Right renal pelvis (tissue), 4 donors: ENCODE measurements at places on chromosomes 5 and 9.

GRCh38 chr9:135240871-135241311 lies 153.4 kb downstream of the OLFM1 start:
- DNase-seq = no peak

DNA sequence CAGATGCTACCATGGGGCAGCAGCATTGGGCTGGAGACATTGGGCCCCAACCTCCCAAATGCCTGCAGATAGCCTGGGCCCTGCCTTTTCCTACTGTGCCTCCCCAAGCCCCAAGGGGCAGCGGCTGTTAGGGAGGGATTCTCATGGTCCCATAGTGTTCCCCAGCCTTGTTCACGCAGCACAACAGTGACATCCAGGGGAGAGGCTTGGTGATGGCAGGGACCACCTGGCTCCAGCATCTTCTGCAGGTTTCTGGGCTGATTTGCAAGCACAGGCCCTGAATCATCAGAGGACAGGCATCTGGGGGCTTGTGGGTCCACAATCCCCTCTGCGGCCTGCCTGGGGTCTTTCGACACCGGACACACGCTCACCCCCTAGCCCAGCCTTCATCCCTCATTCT lies 354.6 kb downstream of the SLIT3 start:
- no peak for DNase-seq

DNA sequence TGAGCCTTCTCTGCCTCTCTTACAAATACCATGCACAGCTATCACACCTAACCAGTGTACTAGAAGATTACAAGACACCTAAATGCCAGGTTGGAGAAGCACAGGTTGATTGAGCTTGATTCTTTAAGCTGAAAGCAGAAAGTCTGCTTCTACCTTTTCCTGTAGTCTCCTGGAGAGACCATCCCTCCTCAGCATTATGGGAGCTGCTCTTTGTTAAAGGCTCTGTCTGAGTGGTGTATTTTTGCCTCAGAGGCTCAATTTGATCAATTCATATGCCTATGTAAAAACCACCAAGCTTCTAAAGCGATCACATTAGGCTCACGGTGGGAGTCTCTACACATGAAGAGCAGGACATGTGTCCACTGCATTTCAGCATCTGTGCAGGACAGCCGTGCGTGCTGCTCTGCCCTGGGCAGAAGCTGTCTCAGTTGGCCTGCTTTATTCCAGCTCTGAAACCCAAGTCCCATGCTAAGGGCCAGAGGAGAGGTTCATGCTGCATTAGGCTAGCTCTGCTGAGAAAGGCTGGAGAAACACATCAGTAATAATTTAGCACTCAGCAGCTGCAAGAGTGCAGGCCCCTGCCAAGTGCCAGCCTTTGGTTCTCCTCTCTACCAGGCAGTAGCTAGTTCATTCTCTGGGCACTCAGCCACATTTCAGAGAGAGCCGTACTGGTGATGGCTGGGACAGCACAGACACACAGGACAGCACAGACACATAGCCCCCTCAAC lies 41.7 kb downstream of the TMEM167A start:
- no peak for DNase-seq

DNA sequence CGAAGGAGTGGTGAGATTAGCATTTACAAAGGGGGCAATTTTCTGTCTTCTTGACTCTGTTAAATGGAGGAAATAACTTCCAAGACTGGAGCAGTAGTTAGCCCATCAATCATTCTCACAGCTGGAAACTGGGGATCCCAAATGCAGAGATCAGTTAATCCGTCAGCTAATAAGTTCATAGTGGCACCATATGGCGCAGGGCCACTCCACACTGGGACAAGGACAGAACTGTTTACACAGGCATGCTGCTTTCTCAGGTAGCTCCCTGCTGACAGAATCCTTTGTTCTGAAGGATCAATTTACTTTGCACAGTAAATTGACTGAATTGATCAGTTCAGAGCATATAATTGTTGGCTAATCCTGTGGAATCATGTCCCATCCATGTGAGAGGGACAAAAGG lies 395.7 kb downstream of the TMEM161B start:
- DNase-seq = no peak

GRCh38 chr5:94505327-94506068 lies 112.9 kb downstream of the KIAA0825 start:
- DNase-seq = no peak

GRCh38 chr9:84062538-84062937 lies 81.9 kb downstream of the RMI1 start:
- DNase-seq = no peak

DNA sequence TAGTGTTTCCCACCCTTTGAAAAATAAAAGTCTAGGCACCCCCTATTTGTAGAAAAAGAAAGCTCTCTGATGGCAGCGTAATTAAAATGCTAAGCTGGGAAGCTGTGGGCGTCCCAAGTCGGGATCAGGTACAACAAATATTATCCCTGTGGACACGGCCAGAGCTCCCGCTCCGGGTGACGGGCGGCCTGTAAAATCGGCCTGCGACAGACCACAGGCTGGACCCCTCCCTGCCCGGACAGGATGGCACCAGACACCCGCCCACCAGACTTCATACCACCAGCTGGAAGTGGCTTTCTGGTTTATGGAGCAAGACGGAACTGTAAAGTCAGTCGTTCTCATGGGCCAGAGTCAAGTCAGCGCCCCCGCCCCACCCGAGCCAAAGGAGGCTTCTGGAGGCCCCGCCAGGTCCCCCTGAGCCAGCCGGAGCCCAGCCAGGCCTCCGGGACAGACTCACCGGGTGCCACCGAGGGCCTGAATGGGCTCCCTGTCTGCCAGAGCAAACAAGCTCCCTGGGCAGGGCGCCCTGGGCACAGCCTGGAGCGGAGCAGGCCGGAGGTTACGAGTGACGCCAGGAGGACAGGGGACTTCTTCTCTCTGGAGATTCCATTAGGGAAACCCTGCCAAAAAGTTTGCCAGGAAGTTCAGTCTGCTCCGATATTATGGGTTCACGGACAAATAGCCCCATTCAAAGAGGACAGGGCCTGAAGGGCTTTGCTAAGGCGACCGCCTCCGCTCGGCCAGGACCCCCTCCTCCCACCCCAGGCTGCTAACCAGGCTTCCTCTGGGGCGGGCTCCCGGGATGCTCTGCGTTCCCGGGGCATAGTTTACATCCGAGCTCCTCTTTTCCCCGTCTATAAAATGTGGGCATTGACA lies 173.7 kb downstream of the ERCC6L2 start:
- no peak for DNase-seq

- DNase-seq = no peak
Measured at GRCh38 chr9:31582561-31582960, 801.9 kb upstream of the ACO1 start.

- no peak for DNase-seq
Measured at GRCh38 chr9:12670006-12670405, 23.2 kb upstream of the TYRP1 start.

- no peak for DNase-seq
Measured at GRCh38 chr5:143174714-143175398, 228.6 kb downstream of the NR3C1 start.

DNA sequence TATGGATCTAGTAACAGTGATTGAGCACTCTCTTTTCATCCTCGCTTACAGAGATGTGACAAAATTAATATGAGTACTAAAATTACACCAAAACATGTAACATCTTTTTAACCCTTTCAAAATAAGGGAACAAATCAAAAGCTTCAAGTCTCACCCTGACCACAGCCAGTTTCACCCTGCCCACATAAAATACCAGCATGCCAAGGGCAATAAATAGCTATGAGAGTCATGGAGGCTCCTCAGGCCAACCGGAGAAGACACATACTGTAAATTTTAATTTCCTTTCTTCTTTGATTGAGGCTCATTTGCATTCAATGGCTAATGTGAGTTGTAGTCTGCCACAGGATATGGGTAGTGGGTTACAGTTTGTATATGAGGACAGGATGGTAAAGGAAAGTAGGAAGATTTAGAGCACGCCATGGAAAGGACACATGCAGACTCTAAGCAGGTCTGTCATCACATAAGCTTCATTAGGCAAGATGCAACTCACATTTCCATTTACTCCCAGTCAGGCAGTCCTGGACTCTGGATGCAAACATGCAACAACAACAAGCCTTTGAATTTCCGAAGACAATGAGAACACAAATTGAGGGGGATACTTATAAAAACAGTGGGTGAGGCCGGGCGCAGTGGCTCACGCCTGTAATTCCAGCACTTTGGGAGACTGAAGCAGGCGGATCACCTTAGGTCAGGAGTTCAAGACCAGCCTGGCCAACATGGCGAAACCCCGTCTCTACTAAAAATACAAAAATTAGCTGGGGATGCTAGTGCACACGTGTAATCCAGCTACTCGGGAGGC lies 11.3 kb downstream of the IL4 start:
- DNase-seq = no peak

GRCh38 chr5:7245121-7245651 lies 150.8 kb upstream of the ADCY2 start:
- DNase-seq = peak; percentile 23

GRCh38 chr9:83312537-83312936 lies 225.7 kb downstream of the FRMD3 start:
- no peak for DNase-seq

- no peak for DNase-seq
Measured at GRCh38 chr9:91658513-91659105, 235.0 kb upstream of the NFIL3 start.

DNA sequence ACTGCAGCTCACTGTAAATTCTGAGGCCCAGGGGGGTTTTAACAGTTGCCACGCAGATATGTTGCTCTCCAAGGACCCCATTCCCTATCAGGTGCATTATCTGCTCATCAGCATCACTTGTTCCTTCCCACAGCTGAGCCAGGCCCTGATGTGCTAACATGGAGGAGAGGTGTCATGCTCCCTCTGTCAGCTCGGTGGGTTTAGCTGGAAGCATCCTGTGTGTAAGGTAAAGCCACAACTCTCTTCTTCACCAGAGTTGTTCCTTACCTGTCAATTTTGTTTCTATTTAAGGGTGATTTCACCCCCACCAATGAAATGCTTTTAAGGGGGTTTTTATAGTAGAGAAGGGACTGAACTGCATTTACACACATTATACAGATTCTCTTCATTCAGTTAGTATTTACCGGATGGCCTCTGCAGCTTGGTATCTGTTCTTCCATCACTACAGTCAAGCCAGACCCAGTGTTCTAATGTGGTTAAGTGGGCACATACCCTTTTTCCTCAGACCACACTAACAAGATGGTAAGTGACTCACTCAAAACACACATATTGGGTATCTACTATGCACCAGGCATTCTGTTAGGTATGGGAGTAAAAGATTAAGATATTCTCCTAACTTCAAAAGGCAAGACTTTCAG lies 205.4 kb downstream of the DCP2 start:
- no peak for DNase-seq

DNA sequence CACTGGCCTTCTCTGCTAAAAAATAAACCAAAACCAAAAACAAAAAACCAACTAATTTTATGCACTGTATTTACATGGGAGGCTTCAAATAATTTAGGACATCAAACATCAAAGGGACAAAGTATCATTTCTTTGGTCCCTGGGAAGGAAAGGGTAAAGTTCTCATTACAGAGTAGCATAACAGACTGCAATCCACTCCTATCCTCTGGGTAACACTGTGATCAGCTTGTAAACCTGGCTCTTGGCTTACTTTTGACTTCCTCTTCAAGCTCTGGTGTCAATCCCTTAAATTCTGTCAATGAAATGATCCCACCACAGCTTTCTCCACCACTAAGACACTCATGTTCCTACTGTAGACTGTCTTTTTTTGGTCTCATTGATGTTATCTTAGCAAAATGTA lies 69.8 kb upstream of the VCAN start:
- no peak for DNase-seq

DNA sequence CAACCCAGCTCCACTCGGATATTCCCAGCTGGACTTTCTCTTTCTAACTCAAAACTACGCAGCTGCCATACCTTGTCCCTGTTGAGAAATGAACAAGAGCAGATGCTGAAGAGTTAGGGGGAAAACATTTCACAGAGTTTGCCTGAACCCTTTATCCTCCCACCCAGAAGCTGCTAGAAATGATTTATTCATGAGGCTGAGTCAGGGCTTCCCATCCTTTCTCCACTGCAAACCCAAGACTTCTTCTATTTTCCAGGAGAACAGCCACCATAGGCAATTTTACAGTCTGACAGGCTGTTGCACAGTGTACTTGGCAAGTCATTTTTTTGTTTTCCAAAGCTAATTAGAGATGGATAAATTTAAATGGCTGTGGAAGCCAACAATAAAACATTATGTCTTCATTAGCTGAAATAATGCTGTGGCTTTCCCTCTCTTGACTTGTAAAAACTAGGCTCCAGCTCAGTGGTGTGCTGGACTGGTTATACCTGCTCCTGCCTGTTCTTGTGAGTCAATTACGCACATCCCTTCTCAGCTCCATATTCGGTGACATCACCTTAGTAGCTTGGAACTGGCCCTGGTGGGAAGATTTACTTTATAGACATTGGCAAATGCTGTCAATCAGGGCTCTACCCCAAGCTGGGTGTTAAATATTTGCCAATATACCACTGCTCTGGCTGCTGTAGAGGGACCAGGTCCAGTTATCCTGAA lies 71.9 kb downstream of the KIF4B start:
- DNase-seq = no peak

DNA sequence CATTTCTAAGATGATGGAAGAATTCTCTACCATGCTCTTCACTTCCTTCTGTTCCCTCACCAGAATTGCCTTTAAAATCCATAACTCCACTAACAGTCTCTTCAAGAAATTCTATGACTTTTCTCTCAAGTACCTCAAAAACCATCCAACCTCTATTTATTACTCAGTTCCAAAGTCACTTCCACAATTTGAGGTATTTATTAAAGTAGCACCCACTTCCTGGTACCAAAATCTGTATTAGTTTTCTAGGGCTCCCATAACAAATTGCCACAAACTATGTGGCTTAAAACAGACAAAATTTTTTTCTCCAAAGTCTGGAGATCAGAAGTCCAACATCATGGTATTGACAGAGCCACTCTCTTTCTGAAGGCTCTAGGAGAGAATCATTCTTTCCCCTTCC lies 4.9 kb upstream of the SPTLC1 start:
- DNase-seq = no peak

- no peak for DNase-seq
Measured at GRCh38 chr9:110077925-110078324, 130.0 kb downstream of the C9orf152 start.

GRCh38 chr9:133390713-133391112 lies 14.5 kb downstream of the STKLD1 start:
- DNase-seq = no peak

DNA sequence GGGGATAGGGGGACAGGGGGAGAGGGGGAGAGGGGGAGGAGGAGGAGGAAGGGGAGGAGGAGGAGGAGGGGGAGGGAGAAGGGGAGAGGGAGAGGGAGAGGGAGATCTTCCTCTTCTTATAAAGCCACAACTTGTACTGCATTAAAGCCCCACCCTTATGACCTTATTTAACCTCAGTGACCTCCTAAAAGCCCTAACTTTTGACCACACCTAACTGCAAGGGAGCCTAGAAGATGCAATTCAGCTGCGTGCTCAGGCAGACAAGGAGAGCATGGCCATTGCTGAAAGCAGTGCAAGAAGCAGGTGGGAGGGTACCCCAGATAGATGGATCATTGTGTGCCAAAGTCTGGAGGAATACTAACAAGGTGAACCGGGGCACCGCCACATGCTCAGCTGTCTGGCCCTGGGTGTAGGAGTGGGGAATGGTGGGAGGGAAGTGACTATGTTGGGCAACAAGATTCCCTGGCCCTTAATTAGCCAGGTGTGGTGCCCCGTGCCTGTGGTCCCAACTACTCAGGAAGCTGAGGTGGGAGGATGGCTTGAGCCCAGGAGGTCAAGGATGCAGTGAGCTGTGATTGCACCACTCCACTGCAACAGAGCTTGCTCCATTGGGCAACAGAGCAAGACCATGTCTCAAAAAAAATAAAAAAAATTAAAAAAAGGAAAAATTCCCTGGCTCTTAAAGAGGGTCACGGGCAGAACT lies 125.4 kb upstream of the BOD1 start:
- no peak for DNase-seq

GRCh38 chr5:53291528-53291927 lies 182.0 kb upstream of the MOCS2 start:
- DNase-seq = no peak
